CD4-positive, CD25-positive, alpha-beta regulatory T cell (primary cell): ENCODE measurements at places on chromosomes 5 and 9.

DNA sequence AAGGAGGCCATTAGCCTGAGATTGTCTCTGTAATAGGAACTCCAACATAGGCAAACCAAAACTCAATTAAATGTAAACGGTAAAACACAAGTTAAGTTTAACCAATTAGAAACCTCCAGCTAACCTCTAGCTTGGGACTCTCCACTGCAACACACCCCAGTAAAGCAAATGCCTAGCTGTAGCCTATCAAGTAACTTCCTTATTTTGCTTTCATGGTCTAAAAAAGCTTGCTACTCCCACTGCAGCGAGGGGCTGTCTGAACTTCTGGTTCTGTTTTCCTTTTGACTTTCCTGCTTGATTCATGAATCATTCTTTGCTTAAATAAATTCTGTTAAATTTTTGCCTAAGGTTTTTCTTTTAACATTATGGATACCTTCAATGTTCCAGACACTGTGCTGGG, 24.4 kb upstream of the C5orf46 start:
- no peak for DNase-seq

DNA sequence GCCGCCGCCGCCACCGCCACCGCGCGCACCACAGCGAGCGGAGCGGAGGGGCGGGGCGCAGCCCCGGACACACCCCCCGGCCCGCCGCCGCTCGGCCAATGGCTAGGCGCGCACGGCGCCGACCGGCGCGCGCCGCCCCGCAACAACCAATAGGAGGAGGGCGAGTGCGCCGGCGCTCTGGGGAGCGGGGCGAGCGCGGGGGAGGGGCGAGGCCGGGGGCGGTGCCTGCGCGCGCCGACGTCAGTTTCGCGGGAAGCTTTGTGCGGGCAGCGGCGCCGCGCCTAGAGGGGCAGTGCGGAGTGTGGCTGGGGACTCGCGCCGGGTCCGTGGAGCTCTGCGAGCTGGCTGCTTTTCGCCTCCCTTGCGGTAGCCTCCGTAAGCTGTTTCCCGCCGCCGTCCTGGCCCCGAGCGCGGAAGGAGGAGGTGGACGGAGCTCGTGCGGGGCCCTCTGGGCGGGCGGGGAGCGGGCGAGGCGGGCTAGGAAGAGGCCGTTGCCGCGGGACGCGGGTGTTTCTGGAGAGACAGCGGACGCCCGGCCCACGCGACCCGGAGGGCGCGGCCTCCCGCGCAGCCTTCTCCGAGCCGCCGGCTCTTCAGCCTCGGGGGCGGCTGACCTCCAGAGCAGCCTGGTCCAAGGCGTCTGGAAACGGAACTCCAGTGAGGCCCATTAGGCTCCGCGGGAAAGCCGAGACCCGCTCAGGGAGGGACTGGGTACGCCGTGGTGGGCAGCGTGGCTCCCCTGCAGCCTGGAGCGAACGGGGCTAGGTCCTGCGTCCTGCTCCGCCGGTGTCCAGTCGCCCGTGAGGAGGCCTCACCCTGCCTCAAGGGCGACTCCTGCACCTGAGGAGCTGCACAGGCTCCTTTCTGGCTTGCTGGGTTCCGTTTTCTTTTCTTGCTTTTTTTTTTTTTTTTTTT, at the start of gene ZMYND19:
ZMYND19 (minus strand) TSS at position 44 of the 915 bp plus-strand sequence. CDS start 249 bp downstream, outside the sequence.
- peak; percentile 84 for DNase-seq

DNA sequence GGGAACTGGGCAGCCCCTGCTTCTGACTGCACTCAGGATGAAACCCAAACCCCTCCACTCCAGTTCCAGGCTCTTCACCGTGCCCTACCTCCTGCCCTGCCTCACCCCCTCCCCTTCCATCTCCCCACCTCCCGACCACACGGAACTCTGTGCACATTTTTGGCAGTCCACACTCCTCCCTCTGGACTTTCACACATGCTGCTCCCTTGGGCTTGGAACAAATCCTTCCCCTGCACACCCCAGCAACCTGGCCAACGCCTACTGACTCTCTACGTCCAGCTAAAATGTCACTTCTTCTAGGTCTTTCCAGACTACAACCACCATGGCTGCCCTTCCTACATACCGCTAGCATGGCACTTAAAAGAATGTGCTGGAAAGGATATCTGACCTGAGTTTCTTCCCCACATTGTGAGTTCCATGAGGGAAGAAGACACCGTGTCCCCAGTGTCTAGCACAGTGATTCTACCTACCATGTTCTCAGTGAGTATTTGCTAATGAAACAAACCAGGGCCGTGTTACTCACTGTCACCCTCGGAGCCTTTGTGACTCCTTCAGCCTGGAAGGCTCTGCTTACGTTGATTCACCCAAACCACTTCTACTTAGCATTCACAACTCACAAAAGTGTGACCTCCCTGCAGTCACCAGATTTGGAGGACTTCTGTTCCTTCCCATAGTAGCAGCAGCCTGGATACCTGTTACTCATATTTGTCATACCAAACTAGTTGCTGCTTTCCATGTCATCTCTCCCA, 18.7 kb downstream of the RETREG1 start:
- DNase-seq, result no peak

- DNase-seq, result no peak
Measured at GRCh38 chr5:73126957-73127356, 6.6 kb downstream of the TMEM171 start.

DNA sequence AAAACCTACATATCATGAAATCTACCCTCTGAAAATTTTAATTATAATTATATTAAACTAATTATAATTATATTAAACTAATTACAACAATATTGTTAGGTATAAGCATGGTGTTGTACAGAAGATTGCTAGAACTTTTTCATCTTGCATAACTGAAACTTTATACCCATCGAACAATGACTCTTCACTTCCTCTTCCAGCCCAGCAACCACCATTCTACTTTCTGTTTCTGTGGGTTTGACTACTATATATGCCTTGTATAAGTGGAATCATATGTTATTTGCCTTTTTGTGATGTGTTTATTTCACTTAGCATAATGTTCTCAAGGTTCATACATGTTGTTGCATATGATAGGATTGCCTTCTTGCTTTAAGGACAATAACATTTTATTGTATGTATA, 274.2 kb upstream of the CCNH start:
- DNase-seq, result no peak

GRCh38 chr9:38059233-38059936, 9.6 kb downstream of the SHB start:
- no peak for DNase-seq
